ENCODE measurements at places on chromosomes 13 and 19.
A peak's percentile ranks its signal among the peaks of the same experiment; 100 is the strongest.

GRCh38 chr19:15177269-15178116, 23.3 kb downstream of the NOTCH3 start:
- peak; percentile 74 for DNase-seq

DNA sequence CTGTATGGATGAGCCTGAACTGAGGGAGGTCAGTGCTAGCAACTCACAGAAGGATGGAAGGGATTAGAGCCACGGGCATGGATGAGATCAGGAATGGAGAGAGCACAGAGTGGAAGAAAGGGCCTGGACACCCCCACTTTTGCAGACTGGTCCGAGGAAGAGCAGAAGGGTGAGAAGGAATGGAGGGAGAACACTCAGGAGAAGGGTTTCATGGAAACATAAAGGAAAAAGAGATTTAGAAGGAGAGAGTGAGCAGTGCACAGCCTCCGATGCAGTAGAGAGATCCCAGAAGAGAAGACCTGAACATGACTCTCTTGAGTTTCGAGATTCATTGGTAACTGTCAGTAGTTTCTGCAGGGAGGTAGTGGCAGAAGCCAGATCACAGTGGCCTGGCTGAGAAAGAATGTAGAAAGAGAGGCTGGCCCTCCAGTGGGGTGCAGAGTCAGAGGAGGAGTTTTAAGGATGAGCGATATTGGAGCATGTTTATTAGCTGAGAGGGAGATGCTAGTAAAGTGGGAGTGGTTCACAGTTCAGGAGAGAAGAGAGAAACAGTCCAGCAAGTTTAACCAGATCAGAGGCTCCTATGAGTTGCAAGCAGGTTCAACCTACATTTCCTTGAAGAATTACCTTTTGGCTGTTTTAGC, 108.9 kb downstream of the ZAR1L start:
- no peak for DNase-seq

DNA sequence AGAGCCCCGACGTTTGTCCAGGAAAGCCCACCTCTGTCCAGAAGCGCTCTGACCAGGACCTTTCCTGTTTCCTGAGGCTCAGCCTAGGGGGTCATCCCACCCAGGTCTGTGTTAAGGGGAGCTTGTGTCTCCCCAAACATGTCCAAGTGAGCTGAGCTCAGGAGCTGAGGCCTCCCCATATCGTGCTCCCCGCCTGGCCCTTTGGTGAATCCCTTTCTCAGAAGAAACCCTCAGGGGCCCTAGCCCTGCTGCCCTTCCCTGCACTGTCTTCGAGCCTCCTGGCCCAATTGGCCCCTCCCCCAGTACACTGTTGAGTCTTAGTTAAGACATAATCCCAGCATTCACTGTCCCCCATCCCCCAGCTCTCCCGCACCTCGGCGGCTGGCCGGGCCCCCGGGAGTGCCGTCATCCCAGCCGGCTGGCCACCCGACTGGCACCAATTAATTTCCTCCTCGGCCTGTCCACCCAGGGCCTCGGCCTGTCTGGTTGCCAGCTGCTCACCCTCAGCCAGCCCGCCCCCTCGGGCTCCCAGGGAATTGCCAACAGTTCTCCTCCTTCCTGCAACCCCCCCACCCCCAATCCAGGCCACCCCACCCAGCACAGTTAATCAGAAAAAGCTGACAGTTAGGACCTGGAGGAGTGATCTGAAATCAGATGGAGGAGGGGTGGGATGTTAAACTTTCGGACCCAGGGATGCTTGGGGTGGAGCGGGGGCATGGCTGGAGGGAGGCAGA, 13.6 kb downstream of the IER2 start:
- peak; percentile 71 for DNase-seq

- DNase-seq, result peak; percentile 77
Measured at GRCh38 chr19:2273356-2274184, 8.4 kb downstream of the PEAK3 start.

GRCh38 chr13:52879950-52880741, 31.7 kb upstream of the PCDH8 start:
- DNase-seq, result no peak

DNA sequence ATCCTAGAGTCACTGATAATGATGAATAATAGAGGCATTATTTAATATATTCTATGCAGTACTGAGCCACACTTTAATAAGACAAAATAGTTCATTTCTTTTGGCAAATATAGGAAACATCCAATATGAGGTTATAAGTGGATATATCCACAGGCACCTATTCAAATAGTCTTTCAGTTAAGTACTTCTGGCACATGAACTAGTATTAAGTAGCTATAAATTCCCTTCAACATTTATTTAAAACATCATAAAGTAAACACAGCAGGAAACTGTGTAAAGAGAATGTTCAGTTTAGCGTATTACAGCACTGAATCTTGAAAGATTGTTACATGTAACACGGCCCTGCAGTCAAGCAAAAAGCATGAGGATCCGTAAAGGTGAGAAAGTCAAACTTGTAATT, 463.3 kb upstream of the KLF12 start:
- DNase-seq, result no peak

DNA sequence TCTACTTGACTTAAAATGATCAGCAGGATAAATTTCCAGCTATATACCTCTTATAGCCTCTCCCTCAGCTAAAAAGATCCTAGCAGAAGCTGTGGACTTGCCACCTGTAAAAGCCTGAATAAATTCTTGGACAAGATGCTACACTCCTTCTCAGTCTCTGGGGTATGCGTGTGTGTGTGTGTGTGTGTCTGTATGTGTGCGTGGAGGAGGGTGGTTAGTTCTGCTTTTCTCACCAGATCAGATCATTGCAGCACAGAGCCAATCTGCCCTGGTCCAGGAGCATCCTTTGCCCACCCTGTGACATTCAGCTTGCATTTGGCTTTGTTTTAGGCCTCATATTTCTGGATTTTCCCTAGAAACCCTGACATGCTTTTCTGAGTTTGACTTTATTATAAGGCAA, 438.3 kb downstream of the RFC3 start:
- no peak for DNase-seq

- DNase-seq, result no peak
Measured at GRCh38 chr13:25085125-25085742, 10.7 kb upstream of the PABPC3 start.

GRCh38 chr13:114110091-114110829, 22.2 kb downstream of the RASA3 start:
- DNase-seq, result peak; percentile 60

DNA sequence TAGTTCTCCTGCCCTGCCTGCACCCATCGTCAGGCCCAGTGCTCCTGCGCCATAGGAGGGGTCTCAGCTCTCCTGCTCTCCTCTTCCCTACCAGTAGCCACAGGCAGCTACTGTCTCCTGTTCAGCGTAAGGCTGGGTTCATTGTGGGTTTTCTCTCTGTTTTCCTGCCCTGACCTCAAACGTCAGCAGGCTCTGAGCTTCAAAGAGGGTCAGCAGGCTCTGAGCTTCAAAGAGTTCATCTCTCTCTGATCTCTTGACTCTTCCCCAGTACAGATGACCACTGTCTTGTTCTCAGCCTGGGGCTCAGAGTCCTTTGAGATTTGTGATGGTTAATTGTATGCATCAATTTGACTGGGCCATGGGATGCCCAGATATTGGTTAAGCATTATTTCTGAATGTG, 4.6 kb upstream of the CPB2 start:
- no peak for DNase-seq

DNA sequence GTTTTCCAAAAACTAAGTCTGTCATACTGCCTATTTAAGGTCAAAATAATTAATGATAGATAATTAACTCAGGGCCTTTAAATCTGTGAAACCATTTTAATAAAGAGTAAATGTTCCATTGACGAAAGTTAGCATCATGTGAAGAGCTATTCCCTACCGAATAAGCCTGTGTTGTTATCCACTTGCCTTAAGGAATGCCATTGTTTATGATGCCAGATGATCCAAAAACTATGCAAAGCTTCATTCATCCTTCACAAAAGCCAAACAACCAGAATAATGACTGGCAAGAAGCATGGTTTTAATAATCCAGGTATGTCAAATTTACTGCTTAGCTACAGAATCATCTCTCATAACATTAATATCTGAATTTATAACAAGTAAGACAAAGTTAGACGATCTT, 6.5 kb upstream of the GPC6 start:
- no peak for DNase-seq

DNA sequence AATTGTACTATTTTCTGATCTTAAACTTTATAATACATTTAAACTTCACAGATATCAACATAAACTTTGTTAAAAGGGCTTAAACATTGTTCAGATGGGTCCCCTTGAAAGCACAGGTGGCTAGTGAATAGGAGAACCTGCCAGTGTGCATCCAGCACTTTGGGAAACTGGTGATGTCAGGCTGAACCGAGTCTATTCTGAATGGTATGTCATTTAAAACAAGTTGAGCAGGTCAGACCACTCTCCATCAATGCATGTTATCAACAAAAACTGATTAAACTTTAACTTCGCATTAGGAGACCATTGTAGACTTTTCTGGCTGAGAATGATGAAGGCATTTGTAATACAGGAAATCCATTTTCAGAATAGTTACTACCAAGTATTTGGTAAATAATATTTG, 50.1 kb upstream of the FREM2 start:
- no peak for DNase-seq

GRCh38 chr19:6312018-6312417, 21.4 kb downstream of the ACER1 start:
- no peak for DNase-seq

DNA sequence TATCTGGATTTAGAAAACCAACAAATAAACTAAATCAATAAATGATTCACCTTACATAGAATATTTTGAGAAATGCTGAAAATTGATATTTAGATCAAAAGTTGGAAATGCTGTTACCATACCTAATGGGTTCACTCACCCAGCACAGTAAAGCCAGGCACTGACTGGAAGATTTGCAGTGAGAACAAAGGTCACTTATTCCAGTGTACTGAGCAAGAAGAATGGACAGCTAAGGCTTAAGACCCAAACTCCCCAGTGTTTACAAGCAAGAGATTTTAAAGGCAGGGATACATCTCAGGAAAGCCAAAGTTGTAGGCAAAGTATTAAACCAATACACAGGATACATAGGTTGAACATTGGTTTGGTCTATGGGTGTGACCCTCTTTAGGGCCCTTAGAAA, 523.9 kb upstream of the PCDH9 start:
- DNase-seq, result no peak

DNA sequence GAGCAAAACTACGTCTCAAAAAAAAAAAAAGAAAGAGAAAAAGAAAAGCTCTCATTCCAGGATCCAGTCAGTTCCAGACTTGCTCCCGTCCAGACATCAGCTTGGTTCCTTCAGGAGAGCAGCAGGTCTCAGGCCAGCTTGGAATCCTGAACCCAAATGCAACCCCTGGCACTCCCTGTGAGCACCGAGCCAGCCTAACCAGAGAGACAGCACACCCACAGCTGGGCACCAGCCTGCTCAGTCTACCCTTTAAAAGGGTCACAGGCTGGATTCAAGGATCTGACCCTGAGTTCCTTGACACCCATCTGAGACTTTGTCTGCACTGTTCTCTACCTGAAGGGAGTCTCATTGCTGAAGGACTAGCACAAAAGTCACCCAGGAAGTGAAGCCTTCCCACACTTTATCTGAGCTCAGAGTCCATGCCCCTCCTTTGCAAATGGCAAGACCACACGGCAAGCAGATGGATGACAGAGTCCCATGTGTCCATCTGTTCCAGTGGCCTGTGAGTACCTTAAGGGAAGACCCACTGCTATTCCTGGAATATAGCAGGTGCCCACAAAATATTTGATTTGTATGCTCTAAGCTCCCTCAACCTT, 1.4 kb downstream of the PEPD start:
- no peak for DNase-seq

- no peak for DNase-seq
Measured at GRCh38 chr13:26887594-26887993, 127.0 kb upstream of the GPR12 start.

DNA sequence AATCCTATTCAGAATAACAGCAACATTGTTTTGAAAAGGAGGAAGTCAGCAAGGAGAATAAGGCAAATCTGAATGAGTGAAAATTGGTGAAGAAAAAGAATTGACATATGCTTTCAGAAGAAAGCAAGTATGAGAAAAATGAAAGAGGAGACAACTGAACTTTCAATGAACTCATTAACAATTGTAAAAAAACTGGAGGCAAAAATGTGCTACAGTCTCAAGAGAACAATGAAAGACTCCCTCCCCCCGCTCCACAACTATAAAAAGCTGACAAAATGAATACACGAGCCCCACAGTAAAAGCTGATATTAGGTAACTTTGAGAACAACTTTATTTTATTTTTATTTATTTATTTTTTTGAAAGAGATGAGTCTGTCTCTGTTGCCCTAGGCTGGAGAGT, 373.1 kb downstream of the DIAPH3 start:
- DNase-seq, result no peak

DNA sequence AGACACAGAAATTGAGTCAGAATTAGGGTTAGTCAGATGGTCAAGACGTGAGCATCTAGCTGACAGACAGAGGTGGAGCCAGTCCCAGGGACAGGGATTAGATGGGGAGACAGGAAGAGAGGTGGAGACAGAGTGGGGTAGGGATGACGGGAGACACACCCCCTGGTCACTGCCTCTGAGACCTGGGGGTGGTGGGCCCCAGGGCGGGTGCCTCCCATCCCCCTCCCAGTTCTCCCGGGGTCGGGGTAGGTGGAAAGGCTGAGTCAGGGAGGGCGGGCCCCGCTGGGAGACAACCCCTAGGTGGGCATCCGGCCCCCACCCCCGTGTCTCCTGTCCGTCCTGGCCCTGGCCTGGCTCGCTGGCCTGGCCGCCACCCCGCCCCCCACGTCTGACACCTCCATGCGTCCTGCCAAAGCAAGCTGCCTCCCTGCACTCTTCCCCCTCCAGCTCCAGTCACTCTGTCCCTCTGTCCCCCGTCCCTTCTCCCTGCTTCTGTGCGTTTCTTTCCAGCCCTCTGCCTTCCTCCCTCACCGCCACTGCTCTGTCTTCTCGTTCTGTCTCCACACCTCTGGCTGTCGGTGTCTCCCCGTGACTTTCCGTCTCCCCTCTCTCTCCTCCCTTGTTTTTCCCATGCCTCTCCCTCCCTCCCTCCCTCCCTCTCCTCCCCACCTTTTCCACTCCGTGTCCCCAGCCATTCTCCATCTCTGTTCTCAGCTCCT, 15.1 kb downstream of the CCDC97 start:
- no peak for DNase-seq

- no peak for DNase-seq
Measured at GRCh38 chr13:25097426-25097825, 1.5 kb downstream of the PABPC3 start.

DNA sequence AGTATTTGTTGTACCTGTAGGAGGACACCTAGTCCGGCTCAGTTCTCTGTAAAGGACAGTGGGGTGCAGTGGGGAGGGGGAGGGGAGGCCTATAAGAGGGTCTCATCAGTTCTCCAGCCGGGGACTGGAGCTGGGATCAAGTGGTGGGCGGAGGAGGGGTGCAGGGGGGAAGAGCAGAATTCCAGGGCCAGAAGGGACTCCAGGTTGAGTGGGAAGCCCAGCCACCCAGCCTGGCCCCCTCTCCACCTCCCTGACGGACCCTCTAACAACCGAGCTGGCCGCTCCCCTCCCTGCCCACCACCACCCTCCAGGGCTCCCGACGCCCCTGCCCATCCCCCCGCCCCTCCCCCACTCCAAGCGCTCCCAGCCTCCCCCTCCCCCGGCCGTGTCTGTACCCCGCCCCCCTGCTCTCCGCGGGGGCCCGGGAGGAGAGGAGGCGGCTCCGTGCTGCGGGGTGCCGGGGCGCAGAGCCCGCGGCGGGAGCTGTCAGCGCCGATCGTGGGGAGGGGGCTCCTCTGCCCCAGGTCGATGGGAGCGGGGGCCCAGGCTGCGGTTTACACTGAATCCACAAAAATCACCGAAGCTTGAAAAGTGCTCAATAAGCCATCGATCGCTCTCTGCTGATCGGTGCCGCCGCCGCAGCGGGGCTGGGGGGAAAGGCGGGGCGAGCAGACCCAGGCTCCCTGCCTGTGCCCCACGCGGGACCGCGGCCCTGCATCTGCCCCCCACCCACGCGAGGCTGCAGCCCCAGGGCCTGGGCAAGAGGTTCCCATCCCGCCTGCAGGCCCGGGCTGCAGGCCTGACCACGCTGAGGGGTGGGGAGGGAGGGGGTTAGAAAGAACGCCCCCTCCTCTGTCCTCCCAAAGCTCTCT, 34.6 kb upstream of the ONECUT3 start:
- no peak for DNase-seq
